ENCODE measurements at places on chromosomes 1 and 21.
A peak's percentile ranks its signal among the peaks of the same experiment; 100 is the strongest.

- no peak for DNase-seq
Observed at GRCh38 chr1:56814205-56814604, 5.0 kb downstream of the FYB2 start.

DNA sequence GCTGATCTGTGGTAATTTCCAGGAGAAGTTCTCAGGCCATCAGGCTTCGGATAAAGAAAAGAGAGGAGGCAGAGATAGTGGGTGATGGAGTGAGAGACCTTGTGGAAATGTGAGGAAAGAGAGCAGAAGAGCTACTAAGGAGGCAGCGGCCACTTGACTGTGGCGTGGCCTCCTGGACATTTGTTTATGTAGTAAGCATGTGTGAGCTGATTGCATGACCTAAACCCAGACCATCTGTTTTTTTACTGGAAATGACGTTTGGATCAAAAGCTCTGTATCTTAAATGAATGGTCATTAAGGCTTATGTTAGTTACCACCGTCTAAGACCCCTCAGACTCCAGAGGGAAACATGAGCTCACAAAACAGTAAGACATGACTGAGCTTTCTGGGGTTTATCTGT is 13.6 kb downstream of the ATP1B1 start:
- DNase-seq: no peak

DNA sequence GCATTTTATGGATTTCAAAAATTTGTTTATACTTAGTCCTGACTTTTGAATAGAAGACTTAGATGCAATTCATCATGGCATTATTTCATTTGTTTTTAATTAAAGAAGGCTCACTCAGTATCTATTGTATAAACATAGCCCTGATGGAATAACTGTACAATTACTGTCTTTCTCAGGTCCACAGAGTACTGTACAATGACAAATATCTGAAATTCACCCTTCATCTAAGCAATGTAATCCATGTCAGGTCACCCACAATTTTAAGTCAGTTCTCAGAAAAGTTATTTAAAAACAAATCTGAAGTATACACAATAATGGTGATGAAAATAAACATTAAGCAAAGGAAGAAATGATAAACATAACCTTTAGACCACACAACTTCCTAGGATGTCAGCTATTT is 311.9 kb downstream of the GRIK1 start:
- no peak for DNase-seq

GRCh38 chr1:181490740-181491712 is 7.7 kb downstream of the CACNA1E start:
- peak; percentile 23 for DNase-seq

- DNase-seq: no peak
Observed at GRCh38 chr1:230122366-230123279, 55.6 kb downstream of the GALNT2 start.

DNA sequence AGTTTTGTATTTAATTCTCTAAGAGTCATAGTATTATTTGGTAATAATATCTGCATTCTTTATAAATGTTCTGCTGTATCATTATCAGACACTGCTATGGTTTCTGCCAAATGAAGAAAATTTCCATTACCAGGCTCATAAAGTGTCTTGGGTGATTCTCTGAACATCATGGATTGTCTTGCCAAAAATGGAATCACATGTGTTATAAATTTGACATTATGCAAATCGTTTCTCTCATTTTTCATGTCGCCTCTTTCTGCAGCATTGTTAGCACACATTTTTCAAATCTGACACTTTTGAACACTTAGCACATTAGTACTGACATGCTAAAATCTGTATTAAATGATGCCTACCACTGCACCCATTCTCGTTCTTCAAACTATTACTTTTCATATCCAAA is 74.2 kb upstream of the NEK7 start:
- DNase-seq: no peak

- DNase-seq: no peak
Observed at GRCh38 chr1:55063577-55063942, 24.2 kb downstream of the PCSK9 start.

DNA sequence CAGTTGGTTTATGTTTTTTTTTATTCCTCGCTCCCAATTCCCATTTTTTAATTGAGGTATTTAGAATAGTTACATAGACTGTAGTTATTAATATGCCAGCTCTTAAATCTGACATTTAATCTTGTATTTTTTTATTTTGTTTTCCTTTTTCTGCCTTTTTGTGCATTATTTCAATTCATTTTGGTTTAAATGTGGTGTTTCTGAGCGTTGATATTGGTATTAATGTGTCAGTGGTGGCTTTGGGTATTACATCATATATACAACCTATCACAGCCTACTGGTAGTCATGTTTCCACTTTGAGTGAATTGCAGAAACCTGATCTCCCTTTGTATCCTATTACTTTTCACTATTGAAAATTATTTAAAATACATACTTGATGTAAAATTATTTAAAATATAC is 1027.3 kb downstream of the KCNT2 start:
- DNase-seq: no peak

GRCh38 chr1:9459816-9460407 is 79.4 kb upstream of the SLC25A33 start:
- DNase-seq: no peak

DNA sequence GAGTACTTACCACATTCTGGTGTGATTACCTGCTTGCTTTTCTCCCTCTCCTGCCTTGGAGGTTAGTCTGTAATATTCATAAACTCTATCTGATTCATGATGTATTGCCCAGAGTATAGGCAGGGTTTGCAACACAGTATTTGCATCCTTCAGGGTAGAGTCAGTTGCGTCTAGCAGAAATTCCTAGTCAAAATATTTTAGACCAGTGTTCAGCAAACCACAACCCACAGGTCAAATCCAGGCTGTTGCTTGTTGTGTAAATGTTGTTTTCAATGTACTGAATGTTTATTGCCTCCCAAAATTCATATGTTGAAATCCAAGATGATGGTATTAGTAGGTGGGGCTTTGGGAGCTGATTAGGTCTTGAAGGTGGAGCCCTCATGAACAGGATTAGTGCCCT is 82.9 kb downstream of the NGF start:
- DNase-seq: no peak

- no peak for DNase-seq
Observed at GRCh38 chr1:221206076-221206475, 326.8 kb downstream of the HLX start.

- no peak for DNase-seq
Observed at GRCh38 chr1:59696421-59697115, 118.2 kb upstream of the HOOK1 start.

DNA sequence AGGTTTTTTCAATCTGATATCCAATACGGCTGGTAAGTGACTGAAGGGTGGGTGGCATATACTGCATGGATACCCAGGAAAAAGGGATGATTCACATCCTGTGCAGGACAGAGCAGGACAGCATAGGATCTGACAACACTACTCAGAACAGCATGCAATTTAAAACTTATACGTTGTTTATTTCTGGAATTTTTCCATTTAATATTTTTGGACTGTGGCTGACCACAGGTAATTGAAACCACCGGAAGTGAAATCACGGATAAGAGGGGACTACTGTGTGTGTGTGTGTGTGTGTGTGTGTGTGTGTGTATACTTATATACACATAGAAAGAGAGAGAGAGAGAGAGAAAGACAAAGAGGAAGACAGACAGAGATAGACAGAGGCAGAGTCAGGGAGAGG is 23.0 kb downstream of the ERICH3 start:
- no peak for DNase-seq

GRCh38 chr1:28127617-28128257 is 39.3 kb upstream of the EYA3 start:
- DNase-seq: no peak

- DNase-seq: no peak
Observed at GRCh38 chr1:22738069-22738435, 27.4 kb downstream of the EPHB2 start.

DNA sequence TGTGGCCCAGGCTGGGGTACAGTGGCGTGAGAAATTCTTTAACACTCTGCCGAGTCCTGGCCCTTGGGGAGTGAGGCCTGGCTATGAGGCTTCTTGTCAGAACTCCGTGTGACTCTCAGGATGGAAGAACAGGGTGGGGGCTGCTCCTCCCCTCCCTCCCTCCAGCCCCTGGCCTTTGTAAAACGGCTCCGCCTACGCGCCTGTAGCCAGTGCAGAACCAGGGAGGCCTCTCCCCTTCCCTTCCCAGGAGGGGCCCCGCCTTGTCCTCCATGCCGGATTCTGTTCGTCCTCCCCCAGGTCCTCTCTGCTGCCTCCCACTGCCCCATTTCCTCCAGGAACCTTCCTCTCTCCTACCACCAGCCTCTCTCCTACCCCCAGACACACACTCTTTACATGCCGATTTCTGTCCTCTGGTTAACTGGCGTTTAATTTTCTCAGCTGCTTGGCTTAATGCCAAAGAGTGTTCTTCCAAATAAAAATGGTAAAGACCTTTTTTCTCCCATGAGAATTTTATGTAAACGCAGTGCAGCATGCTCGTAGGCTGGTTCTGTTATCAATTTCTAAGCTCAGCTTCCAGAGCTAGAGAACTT is 21.0 kb downstream of the PDE9A start:
- DNase-seq: no peak

- DNase-seq: no peak
Observed at GRCh38 chr1:209455661-209456358, 127.7 kb upstream of the CAMK1G start.

GRCh38 chr1:204396015-204396583 is 15.5 kb downstream of the PPP1R15B start:
- DNase-seq: no peak

DNA sequence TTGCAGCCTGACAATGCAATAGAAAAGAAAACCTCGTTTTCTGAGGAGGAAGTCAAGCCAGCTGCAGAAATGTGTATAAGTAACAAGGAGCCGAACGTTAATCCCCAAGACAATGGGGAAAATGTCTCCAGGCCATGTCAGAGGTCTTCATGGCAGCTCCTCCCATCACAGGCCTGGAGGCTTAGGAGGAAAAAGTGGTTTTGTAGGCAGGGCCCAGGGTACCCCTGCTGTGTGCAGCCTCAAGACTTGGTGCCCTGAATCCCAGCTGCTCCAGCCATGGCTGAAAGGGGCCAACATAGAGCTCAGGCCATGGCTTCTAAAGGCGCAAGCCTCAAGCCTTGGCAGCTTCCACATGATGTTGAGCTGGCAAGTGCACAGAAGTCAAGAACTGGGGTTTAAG is 78.0 kb upstream of the HOOK1 start:
- DNase-seq: no peak

- DNase-seq: no peak
Observed at GRCh38 chr1:119943216-119943615, 46.9 kb upstream of the ADAM30 start.

DNA sequence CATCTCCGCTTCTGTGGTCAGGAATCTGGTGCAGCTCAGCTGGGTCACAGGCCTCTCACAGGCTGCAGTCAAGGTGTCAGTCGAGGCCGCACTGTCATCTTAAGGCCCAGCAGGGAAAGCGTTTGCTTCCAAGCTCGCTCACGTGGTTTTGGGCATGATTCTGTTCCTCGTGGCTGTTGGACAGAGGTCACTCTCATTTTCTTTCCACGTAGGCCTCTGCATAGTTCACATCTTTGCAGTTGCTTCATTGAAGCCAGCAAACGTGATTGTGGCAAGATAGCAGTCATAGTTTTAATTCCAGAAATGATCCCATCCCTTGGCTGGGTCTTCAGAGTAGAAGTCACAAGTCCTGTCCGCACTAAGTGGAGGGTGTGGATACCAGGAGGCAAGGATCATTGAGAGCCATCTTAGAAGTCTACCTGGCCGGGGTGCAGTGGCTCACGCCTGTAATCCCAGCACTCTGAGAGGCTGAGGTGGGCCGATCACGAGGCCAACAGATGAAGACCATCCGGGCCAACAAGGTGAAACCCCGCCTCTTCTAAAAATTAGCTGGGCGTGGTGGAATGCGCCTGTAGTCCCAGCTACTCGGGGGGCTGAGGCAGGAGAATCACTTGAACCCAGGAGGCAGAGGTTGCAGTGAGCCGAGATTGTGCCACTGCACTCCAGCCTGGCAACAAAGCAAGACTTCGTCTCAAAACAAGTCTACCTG is 24.5 kb downstream of the NECAP2 start:
- DNase-seq: no peak

DNA sequence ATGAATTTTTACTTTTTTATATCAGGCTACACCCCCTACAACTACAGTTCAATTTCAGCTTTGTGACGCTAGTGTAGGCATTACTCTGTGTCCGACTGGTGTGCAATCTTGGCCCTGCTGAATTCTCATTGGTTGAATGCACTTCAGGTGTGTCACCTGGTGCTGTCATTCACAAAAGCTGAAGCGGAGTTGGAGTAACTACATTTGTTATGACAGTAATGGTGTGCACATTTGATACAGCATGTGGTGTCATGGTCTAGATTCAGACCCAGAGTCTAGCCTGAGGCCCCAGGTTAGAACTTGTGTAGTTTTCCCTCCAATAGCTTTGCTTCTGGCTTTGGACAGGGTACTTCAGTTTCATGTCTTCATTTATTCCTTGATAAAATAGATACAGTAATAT is 88.7 kb downstream of the C1orf94 start:
- no peak for DNase-seq

GRCh38 chr21:16873176-16873575 is 639.7 kb upstream of the CXADR start:
- no peak for DNase-seq

DNA sequence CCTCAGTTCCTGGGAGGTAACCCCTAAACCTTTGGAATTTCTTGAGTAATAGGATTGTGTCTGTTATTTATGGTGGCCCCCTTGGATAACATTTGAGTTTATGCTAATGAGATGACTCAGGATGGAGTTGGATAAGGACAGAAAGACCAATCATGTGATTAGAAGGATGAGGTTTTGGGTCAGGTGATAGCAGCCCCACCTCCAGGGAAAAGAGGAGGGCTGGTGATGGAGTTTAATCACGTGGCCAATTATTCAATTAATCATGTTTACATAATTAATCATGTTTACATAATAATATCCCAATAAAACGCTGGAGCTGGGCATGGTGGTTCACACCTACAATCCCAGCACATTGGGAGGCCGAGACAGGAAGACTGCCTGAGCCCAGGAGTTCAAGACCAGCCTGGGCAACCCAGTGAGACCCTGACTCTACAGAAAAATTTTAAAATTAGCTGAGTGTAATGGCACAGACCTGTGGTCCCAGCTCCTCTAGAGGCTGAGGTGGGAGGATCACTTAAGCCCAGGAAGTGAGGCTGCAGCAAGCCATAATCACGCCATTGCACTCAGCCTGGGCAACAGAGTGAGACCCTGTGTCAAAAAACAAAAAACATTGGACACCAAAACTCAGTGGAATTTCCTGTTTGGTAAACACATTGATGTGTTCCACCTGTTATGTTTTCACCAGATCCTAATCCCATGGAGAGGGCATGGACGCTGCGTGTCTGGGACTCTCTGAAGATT is 73.3 kb downstream of the NUP210L start:
- no peak for DNase-seq

- DNase-seq: no peak
Observed at GRCh38 chr1:37828410-37829074, 20.5 kb upstream of the YRDC start.

- DNase-seq: peak; percentile 91
Observed at GRCh38 chr21:45880097-45881068, 101.2 kb upstream of the COL6A1 start.

DNA sequence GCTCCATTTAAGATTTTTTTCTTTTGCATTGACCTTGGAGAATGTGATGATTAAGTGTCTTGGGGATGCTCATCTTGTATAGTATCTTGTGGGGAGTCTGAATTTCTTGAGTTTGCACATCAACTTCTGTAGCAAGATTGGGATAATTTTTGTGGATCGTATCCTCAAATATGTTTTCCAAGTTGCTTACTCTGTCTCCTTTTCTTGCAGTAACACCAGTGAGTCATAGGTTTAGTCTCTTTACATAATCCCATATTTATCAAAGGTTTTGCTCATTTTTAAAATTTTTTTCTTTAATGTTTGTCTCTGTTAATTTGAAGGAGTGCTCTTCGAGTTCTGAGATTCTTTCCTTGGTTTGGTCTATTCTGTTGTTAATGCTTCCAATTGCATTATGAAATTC is 41.7 kb upstream of the ANGPTL1 start:
- DNase-seq: no peak
